ENCODE measurements at places on chromosomes 4 and X.

- DNase-seq, result no peak
These were observed 83.3 kb downstream of the SLC7A11 start for GRCh38 chr4:138158746-138159297.

- DNase-seq, result no peak
These were observed 17.3 kb downstream of the HTRA3 start for GRCh38 chr4:8286719-8287342.

DNA sequence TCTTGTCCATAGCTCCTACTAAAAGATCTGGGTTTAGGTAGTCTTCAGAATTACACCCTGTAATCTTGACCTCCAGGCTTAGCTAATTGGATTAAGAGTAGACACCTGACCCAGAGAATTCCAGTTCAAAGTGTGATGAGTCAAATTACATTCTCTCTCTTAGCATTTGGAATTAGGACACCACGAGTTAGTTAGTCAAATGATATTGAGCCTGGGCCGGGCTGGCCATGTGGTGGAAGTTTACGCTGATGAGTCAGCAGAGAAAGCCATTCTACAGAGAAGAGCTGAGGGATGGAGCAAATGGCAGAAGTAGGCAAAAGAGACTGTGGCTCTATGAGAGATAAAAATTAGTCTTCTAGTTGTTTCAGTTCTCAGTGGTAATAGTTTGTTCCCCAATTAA lies 31.1 kb downstream of the CEP44 start:
- DNase-seq, result no peak

DNA sequence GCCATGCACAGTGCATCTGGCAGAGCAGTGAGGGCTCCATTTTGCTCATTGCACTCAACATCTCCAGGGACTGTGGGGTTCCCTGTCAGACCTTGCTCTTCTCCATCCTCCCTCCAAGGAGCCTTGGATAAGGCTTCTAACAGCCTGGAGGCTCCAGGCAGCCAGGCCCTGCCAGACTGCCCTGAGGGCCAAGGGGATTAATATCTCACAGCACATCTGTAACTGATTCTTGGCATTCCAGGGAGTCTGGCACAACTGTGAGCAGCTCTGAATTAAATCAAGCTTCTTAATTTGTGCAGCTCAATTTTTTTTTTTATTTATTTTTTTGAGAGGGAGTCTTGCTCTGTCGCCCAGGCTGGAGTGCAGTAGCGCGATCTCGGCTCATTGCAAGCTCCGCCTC lies 224.5 kb upstream of the PGRMC2 start:
- no peak for DNase-seq

GRCh38 chr4:173801876-173802661 lies 272.0 kb upstream of the HAND2 start:
- DNase-seq, result no peak

GRCh38 chrX:24876530-24877287 lies 139.1 kb downstream of the ARX start:
- no peak for DNase-seq

GRCh38 chrX:94743478-94743877 lies 1069.5 kb downstream of the FAM133A start:
- DNase-seq, result no peak

DNA sequence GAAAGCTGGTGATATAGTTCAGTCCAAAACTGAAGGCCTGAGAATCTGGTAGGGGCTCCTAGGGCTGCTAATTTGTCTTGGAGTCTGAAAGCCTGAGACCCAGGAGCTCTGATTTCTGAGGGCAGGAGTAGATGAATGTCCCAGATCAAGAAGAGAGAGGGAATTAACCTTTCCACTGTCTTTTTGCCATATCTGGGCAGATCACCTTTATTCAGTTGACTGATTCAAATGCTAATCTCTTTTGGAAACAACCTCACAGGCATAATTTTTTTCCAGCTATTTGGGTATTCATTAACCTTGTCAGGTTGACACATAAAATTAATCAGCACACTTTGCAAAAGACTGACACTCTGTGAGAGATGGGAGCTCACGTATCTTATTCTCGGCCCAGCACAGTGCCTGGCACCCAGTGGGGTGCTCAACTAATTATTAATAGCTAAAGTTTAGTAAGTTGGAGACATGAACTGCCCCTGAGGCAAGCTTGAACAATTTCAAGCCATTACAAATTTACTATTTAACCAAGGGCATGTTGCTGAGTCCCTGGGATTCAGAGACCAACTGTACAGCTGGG lies 114.3 kb downstream of the CPEB2 start:
- no peak for DNase-seq

DNA sequence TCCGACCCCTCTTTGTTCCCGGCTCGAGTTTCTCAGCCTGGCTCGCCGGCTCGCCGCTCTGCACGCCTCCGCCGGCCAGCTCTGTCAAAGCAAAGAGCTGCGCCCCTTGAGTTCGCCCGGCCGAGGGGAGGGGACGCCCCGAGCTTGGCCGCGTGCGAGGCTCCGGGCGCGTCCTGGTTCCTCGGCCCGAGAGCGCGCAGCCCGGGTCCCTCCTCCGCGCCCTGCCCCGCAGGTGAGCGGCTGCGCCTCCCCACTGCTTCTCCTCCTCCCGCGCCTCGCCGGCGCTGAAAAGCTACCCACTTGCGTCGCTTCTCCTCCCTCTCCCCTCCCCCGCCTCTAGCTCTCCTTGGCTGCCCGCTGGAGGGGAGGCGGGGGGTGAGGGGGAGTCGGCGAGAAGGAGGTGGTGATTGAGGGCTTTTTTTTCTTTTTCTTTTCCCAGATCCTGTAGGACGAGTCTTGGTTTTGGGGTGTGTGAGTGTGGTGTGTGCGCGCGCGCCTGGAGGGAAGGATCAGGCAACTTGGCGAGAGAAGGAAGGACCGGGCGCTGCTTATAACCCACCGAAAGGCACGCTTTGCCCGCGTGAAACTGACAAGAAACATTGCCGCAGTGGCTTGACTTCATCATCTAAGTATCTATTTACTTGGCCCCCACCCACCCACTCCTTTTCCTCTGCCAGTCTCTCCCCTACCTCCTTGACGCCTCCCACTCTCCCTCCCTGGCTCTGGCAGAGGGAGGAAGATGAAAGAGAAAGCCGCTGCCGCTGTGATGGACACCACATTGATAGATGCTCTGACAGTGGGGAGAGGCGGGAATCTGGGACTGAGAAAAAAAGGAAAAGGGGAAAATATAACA lies at the start of gene LEF1:
Gene LEF1 (minus strand): TSS at position 262 of the 853 bp plus-strand sequence. CDS start 1,165 bp downstream, outside the sequence.
- DNase-seq, result peak; percentile 64

DNA sequence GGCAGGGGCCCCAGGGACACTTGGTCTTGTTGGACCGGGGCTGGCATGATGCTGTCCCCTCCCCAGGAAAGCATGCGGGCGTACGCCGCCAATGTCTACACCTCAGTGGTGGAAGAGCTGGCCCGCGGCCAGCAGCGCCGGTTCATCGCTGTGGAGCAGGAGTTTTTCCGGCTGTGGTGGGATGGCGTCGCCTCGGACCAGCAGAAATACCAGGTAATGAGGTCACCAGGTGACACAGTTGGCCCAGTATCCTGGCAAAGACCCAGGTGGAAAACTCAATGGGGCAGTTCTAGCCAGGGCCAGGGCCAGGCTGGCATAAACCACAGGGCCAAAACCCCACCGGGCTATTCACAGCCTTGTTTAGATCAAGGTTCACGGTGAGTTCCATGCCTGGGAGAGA lies 1.5 kb downstream of the MAN2B2 start:
- DNase-seq, result no peak

- no peak for DNase-seq
These were observed 81.5 kb upstream of the MAPK10 start for GRCh38 chr4:86441175-86441936.

DNA sequence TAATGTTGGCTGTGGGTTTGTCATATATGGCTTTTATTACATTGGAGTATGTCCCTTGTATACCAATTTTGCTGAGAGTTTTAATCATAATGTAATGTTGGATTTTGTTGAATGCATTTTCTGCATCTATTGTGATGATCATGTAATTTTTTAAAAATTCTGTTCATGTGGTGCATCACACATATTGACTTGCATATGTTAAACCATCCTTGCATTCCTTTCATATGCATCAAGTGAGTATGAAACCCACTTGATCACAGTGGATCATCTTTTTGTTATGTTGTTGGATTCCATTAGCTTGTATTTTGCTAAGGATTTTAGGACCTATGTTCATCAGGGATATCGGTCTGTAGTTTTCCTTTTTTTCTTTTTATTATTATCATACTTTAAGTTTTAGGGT lies 12.1 kb downstream of the HEPH start:
- DNase-seq, result no peak

DNA sequence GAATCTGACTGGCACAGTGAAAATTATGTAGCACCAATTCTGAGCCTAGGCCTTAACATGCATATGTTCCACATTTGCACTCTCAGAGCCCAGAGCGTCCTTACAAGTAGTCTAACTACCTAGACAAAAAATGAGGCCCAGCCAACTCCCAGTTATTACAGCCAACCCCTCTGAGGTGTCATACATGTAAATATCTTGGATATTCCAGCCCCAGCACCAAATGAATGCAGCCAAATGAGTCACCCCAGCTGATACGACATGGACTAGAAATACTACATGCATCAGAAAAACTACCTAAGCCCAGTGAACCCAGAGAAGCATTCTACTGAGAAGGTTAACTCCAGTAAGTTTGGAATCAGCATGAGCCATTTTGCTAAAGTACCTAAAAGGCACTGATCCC lies 145.1 kb downstream of the STPG2 start:
- DNase-seq, result no peak

DNA sequence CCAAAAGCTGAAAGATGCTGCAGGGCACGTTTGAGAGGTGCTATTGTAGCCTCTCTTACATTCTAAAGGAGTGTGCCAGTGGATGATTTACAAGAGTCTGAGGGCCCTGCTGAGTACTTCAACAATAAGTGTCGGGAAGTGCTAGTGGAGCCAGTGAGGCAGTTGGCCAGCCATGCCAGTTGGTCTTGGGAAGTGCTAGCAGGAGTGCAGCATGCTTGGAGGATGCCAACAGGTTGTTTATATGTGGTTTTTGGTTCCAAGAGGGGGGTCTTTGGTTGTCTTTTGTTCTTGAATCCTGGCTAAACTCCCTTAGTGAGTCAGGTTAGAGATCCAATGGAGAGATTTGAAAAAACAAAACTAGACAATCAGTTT lies 335.3 kb downstream of the PABPC4L start:
- no peak for DNase-seq

GRCh38 chrX:140149761-140150160 lies 184.4 kb upstream of the CXorf66 start:
- DNase-seq, result no peak

DNA sequence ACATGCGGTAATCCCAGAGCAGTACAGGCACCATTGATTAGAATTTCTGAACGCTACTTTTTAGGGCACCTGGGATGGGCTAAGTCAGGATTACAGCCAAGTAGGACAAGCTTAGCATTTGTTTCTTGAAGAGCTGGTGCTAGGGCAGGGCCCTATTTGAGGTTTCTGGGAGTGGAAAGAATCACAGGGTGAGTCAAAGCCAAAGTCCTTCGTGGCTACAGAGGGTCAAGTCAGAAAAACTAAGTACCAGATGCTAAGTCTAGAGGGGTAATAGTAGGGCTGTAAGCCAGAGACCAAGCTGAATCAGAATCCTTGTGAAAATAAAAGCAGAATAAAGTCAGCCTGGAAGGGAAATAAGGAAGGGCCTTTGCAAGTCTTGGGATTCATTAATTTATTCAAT lies 448.6 kb downstream of the ZIC3 start:
- no peak for DNase-seq

GRCh38 chrX:153669174-153669890 lies 4.3 kb downstream of the PNCK start:
- peak; percentile 42 for DNase-seq

DNA sequence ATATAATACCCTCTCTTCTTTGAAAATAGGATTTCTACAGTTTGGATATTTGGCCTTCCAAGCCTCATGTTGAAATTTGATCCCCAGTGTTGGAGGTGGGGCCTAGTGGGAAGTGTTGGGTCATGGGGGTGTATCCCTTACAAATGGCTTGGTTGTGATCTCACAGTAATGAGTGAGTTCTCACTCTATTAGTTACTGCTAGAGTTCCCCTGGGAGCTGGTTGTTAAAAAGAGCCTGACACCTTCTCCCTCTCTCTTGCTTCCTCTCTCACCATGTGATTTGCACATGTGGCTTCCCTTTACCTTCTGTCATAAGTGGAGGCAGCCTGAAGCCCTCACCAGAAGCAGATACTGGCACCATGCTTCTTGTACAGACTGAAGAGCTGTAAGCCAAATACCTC lies 73.9 kb downstream of the HDAC8 start:
- DNase-seq, result no peak

GRCh38 chrX:73214426-73215094 lies at the start of gene NAP1L2:
Gene NAP1L2, minus strand, starts transcription at chrX:73214851. Its CDS starts 359 bp downstream, at chrX:73214492.
- DNase-seq, result peak; percentile 24

GRCh38 chrX:104284507-104284906 lies 29.8 kb upstream of the ESX1 start:
- no peak for DNase-seq

DNA sequence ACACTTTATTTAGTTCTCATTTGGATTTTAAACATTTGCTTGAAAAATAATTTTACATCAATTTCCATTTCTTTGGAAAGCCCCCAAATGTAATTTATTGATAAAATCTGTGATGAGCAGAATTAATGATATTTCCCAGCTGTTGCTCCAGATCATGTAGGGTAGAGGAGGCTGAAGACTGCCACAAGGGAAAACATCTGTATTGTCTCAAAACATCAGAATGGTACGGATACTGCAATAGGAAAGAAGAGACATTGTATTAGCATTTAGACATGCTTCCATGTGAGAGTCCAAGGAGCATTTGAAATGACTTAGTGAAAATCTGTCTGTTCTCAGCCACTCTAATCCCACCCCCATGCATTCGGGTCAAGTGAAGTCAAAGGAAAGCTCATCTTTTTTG lies 14.4 kb downstream of the ADH1A start:
- no peak for DNase-seq

- no peak for DNase-seq
These were observed 3.2 kb upstream of the VGLL1 start for GRCh38 chrX:136528645-136529315.

GRCh38 chrX:100090931-100091330 lies 319.1 kb downstream of the PCDH19 start:
- DNase-seq, result no peak

DNA sequence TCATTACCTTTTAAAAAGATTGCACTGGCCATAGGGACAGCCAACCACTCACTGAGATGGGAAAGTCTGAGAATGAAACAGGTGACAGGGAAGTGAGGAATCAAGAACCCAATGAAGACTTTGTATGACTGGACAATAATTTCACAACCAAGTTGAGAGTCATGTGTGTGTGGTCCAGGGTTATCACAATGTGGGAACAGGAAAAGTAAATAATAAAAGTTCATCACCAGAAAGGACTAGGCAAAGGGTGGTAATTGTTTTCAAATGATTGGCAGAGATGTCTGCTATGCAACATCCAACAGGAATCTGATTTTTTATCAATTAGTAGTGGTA lies 129.3 kb downstream of the AMELX start:
- no peak for DNase-seq

Data from activated gamma-delta T cell treated with Interleukin-2 at 50 U/mL for 16 hours (primary cell).